ENCODE measurements at places on chromosomes 12 and 14.

DNA sequence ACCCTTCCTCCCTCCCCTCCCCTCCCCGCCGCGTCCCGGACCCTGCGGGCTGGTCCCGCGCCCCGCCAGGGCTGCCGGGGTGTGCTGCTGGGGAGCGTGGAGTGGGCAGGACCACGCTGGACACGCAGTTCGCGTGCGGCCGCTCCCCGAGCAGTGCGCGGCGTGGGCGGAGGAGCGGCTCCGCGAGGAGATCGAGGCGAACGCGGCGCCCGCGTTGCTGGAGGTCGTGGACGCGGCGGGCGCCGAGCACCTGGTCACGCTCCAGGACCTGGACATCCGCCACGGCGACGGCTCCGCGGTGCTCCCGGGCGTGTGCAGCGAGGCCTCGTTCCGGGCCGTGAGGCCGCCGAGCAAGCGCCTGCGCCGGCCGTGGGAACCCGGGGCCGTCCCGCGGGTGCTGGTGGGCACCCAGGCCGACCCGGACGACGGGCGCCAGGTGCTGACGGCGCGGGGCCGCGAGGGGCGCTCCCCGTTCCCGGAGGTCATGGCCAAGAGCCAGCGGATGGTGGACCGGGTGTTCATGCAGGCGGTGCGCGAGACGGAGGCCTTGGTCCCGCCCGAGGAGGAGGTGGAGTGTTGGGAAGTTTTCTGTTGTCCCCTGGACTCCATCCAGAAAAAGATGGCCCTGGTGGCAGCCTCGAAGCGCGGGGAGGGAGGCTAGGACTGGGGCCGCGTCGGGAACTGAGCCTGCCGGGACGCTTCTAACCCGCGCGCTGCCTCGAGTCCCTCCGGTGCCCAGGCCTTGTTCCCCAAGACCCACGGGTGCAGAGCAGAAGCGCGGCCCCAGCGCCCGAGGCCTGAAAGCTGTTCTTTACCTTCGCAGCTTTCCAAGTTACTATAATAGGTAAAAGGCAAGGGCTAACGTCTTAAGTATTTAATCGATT is 54.7 kb upstream of the EIF5 start:
- no peak for DNase-seq

GRCh38 chr14:39393289-39393688 is 38.9 kb downstream of the FBXO33 start:
- no peak for DNase-seq

- DNase-seq, result no peak
Observed at GRCh38 chr12:49969651-49970429, 2.9 kb upstream of the AQP6 start.

DNA sequence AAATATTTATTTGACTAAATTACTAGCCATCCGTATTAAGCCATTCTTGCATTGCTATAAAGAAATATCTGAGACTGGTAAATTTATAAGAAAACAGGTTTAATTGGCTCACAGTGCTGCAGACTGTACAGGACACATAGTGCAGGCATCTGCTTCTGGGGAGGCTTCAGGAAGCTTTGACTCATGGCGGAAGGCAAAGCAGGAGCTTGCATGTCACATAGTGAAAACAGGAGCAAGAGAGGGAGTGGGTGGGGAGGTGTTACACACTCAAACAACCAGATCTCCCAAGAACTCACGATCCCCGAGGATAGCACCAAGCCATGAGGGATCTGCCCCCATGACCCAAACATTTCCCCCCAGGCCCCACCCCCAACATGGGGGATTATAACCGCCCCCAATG is 26.7 kb upstream of the RAB21 start:
- DNase-seq, result no peak

- DNase-seq, result peak; percentile 73
Observed at GRCh38 chr12:1093166-1093751, 102.2 kb downstream of the ERC1 start.

- DNase-seq, result no peak
Observed at GRCh38 chr14:98006008-98006407, 1208.8 kb downstream of the VRK1 start.

- DNase-seq, result no peak
Observed at GRCh38 chr12:117820216-117820907, 148.4 kb downstream of the KSR2 start.

- DNase-seq, result no peak
Observed at GRCh38 chr12:133233993-133234564, 1.6 kb downstream of the ANHX start.

DNA sequence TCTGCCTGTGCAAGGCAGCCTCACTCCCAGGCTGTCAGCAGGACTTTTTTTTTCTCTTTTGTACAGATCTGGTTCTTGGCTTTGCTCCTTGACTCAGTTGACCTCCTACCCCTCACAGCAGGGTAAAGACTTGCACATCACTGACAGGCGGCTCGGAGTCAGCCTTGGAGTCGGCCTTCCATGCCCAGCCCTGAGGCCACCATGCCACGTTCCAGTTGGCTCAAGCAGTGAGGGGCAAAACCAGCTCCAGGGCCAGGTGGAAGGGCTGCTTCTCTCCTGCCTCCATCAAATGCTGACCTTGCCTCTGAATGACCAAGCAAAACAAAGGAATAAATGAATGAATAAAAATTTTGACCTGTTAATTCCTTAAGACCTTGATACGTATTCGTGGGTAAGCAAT is 27.6 kb downstream of the JAG2 start:
- DNase-seq, result no peak
